ENCODE measurements at places on chromosomes 7 and 10.
A peak's percentile ranks its signal among the peaks of the same experiment; 100 is the strongest.

DNA sequence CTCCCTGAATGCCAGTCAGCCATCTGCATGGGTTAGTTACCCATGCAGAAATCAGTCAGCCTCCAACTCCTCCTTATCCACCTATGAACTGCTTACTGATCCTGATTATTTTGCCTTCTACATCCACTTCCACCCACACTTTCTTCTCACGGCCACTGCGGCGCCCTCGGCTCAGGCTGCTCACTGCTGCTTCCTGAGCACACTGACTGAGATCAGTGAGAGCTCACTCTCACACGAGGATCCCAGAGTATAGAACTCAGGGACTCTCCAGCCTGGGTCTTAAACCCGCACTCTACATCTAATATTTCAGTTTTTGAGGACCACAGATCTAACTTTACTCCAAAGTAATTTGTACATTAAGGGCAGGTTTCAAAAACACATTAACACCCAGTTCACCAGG is 64.4 kb downstream of the GRB10 start:
- no peak for DNase-seq

DNA sequence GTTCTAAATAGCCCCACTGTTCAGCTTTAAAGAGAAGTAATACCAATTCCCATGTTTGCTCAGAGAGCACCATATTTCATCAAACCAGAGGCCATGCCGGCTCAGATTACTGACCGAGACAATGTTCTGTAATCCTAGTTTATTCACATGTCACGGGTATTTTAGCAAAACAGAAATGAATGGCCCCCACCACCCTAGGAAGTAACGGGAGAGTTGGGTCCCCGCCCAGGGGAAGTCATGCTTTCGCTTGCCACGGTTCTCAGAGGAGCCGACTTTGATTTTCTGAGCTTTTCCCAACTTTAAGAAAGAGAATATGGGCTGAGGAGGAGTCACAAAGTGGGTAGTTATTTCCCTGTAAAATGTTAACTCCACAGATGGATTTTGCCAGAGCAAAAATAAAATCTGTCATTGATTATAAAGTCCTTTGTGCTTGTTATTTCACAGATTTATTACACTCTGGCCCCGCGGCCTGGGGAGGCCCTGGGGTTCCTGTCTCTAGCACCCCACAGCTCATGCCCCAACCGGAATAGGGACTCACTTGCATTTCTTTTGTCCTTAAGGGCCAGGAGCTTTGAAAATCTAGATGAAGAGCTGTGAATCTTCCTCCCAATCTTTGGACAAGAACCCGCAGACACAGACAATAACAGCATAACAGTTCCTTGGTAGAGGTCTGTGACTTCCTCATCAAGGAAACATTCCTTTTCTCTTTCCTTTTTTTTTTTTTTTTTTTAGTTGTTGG is 3.7 kb upstream of the GDF10 start:
- DNase-seq = no peak

GRCh38 chr7:44240983-44241510 is 40.3 kb downstream of the YKT6 start:
- DNase-seq = peak; percentile 71

DNA sequence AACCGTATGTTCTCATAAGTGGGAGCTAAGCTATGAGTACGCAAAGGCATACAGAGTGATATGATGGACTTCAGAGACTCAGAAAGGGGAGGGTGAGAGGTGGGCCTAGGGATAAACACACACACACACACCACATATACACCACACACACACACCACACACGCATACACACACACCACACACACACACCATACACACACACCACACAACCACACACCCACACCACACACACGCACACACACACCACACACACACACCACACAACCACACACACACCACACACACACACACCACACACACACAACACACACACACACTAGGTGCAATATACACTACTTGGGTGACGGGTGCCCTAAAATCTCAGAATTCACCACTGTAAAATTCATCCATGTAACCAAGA is 113.6 kb upstream of the ADAM12 start:
- no peak for DNase-seq

- DNase-seq = no peak
These were observed 11.3 kb upstream of the ESYT2 start for GRCh38 chr7:158840604-158841003.

GRCh38 chr10:13865758-13866491 is 279.2 kb downstream of the PRPF18 start:
- DNase-seq = peak; percentile 30

GRCh38 chr7:11244149-11244548 is 270.5 kb downstream of the PHF14 start:
- DNase-seq = no peak

- peak; percentile 26 for DNase-seq
These were observed 5.7 kb upstream of the ZNF503 start for GRCh38 chr10:75407224-75407712.

DNA sequence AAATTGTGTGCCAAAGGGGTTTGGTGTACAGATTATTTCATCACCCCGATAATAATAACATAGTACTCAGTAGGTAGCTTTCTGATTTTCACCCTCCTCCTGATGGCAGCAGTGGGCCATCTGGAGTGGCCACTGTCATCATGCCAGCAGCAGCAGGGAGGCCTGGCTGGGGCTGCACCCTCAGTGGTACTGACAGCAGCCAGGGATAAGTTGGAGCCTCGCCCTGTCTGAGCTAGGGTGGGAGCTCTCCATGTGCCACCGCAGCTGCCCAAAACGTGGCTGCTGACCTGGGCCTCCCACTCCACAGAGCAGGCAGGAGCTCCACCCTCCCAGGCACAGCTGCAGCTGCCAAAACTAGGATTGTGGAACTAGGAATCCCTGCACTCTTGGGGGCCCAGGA is 700.8 kb upstream of the KCND2 start:
- no peak for DNase-seq
